ENCODE measurements at places on chromosomes 4 and X.

DNA sequence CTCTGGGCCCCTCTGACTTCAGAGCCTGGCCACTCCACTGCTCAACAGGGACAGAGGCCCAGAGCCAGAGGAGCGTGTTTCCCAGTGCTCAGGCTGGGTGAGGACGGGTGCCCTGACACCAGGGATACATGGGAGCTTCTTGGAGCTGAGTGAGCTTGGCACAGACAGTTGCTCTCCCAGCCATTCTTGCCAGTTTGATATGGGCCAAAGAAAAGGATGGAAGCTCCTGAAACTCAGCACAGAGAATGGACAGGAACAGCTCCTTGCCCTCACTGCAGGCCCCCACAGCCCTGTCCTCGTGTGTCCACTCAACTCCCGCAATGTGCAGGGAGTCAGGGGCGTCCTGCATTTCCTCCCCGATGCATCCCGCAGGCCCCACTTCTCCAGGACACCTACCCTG lies 38.8 kb downstream of the NSG1 start:
- DNase-seq: no peak

DNA sequence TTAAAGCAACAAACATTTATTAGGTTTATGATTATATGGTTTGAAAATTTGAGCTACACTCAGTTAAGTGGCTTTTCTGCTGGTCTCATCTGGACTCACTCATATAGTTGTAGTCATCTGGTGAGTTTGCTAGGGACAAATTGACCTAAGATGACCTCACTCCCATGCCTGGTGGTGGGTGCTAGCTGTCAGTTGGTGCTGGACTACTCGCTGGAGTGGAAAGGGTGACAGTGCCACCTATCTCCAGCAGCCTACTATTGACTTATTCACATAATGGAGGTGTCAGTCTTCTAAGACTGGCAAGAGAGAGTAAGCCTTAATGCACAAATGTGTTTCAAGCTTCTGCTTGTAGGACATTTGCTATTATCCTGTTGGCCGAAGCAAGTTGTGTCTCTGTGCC lies 88.2 kb downstream of the TASL start:
- DNase-seq: no peak

GRCh38 chr4:7007142-7007907 lies 35.8 kb upstream of the TADA2B start:
- no peak for DNase-seq

DNA sequence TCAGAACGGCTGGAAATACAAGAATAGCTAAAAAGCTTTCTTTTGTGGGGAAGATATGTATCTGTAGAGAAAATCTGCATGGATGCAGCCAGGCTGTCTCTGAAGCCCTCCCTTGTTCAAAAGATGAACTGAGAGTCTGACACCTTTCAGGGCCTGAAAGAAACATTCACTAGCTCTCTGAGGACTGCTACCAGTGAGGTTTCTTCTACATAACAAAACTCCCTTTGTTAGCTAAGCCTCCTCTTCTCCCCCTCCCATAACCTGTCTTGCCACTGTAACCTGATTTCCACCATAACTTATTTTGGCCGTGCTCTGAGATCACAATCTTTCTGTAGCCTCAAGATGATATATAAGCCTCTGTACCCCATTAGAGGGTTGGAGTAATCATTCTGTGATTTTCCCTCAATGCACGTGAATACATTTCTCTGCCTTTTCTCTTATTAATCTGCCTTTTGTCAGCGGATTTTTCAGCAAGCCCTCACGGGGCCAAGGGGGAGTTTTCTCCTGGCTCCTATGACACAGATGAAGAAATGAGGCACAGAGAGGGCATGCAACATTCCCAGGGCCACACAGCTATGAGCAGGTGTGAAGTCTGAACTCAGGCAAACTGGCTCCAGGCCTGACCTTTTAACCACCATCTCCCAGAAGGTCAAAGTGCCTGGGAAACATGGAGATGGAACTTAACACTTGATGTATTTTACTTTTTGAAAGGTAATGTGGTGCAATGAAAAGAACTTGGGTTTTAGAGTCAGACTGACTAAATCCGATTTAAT lies 161.6 kb upstream of the PRDX4 start:
- no peak for DNase-seq

- no peak for DNase-seq
Observed at GRCh38 chrX:82196866-82197265, 995.0 kb downstream of the SH3BGRL start.

GRCh38 chrX:40096395-40097091 lies 1.2 kb downstream of the BCOR start:
- peak; percentile 38 for DNase-seq

GRCh38 chr4:113467581-113467980 lies 294.0 kb downstream of the CAMK2D start:
- no peak for DNase-seq

GRCh38 chrX:6644411-6644810 lies 109.5 kb upstream of the VCX3A start:
- no peak for DNase-seq

GRCh38 chr4:99383833-99384392 lies 31.4 kb upstream of the ADH1C start:
- DNase-seq: no peak

- no peak for DNase-seq
Observed at GRCh38 chr4:65651751-65652150, 18.5 kb downstream of the EPHA5 start.

GRCh38 chr4:138773321-138773720 lies 242.3 kb upstream of the NOCT start:
- no peak for DNase-seq

GRCh38 chr4:145315811-145316225 lies 135.4 kb upstream of the OTUD4 start:
- no peak for DNase-seq

DNA sequence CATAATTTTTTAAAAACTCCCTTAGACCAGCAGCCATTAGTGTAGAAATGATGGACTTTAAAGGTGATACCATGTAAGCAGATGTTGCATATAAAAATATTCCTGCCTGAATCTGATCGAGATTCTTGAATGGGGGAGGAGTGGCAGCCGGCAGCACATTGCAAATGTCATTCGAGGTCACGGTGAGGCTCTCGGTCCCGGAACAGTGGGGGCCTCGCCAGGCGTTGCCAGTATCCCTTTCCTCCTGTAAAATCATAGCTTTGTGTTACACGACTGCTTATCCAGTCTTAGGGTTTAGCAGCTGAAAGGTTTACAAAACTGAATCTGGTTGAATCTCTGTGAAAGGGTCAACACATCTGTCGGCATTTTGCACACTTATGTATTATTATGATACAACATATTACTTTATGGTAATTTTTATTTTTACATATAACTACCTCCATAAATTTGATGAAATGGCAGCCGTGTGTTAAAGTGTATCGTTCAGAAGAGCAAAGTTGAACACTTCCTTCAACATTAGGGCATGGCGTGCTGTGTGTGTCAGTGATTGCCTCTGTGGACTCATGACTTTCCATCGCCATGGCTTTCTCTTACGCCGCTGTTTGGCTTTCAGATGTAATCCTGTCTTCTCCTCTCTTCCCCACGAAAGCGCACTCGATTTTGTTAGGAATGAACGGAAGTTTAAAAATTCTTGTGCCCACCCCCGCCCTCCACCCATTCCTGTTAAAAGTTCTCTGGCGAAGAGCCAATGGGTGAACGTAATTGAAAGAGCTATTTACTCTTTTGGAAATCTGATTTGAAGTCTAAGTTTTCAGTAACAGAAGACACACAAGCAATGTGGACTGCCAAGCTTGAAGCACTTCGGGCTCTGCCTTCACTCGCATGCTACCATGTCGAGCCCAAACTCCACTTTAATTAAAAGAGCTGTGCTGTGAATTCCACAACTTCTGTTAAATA lies 114.8 kb downstream of the STOX2 start:
- DNase-seq: no peak

DNA sequence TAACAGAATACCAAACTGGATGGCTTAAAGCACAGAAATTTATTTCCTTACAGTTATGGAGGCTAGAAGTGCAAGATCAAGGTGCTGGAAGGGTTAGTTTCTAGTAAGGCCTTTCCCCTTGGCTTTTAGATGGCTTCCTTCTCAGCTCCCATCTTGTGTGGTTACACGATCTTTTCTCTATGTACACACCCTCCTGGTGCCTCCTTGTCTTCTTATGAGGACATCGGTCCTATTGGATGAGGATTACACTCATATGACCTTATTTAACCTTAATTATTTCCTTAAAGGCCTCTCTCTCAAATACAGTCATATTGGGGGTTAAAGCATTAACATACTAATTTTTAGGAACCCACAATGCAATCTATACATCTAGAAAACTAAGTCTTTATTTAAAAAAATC lies 787.9 kb upstream of the GALNTL6 start:
- no peak for DNase-seq

DNA sequence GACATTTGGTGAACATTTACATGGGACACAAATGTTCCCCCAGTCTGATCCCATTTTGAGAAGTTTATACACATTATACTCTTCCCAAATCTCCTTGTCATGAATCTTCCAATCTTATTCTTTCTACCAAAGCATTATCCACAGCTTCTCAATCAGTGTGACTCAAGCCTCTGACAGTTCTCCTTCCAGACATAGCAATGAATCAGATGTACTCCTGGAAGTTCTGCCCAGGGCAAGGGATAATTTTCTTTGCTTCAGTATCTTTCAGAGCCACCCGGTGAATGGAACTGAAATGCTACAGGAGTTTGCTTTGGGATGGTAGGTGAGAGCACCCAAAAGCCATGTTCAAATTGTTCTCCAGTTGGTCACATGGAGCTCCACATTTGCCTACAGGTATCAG lies 145.5 kb downstream of the ANXA5 start:
- DNase-seq: no peak

- DNase-seq: no peak
Observed at GRCh38 chr4:123505095-123506010, 108.8 kb downstream of the SPRY1 start.

GRCh38 chr4:72314869-72315268 lies 254.2 kb downstream of the ADAMTS3 start:
- DNase-seq: no peak

- DNase-seq: no peak
Observed at GRCh38 chr4:2768921-2769336, 12.8 kb upstream of the TNIP2 start.

DNA sequence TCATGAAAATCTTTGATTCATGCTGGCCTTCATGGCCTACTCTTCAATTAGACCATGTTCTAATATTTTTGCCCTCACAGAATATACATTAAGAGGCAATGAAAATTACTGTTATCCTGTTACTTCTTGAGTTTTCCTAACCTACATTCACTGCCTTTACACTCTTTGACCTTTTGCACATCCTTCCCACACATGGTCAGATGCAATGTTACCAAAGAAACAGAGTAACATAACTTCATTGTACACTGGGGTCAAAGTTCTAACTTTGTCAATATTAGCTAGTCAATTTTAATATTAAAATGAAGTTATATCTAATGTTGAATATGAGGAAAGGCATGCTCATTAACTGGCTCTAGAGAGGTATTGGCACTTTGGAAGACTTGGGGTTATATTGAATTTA lies 284.8 kb downstream of the TEX13C start:
- DNase-seq: no peak

DNA sequence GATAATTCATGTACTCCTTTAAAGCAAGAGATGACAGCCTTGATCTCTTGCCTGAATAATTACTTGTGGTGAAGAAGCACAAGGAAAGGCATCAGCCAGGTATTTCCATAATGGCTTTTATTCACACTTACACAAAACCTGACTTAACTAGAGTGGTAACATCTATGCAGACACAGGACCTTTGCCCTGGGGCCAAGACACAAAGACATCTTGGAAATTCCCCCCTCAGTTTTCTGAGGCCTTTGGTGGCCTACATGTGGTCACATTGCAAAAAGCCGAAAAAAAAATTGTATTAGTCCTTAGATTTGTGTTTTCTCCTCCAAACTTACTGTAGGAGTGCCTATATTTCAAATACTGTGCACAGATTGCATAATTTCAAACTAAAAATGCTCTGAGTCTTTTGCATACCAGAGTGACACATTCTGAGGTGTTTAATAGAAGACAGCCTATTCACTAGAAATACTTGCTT lies 172.4 kb downstream of the PDGFC start:
- no peak for DNase-seq

DNA sequence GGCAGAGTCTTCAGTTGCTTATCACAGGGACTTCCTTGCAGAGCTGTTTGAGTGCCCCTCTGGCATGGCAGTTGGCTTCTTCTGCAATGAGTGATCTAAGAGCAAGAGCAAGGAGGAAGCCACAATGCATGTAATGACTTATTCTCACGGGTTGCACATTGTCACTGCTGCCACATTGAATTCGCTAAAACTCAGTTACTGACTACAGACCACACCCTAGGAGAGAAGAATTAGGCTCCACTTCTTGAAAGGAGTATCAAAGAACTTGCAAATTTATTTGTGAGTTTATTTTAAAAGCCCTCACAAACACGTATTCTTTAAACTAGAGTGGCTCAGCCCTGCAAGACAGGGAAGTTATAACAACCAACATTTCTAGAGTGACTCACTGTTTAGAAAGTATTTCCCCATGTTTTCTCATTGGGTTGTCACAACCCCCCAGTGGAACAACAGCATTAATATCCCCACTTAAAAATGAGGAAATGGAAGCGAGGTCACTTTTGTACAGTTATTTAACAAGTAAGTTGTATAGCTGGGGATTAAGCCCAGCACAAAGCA lies 32.4 kb upstream of the RBPJ start:
- no peak for DNase-seq

GRCh38 chr4:89820010-89820409 lies 17.0 kb downstream of the SNCA start:
- DNase-seq: no peak

DNA sequence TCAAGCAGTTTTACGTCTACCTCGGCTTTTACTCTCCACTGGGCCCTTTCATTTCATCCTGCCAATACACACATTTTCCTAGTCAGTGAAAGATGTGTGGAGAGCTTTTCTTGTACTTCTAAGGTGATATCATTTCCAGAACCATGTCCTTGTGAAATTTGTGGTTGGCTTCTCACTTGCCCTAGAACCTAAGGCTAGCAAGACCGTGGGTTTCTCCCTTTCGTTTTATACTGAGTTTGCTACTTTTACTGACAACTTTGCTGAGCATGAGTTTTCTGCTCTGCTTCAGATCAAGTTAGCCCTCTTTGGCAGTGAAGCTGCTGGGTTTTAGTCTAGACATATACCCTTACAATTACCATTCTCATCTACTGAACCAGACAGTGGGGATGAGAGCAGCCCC lies 95.7 kb upstream of the FRMPD4 start:
- no peak for DNase-seq

DNA sequence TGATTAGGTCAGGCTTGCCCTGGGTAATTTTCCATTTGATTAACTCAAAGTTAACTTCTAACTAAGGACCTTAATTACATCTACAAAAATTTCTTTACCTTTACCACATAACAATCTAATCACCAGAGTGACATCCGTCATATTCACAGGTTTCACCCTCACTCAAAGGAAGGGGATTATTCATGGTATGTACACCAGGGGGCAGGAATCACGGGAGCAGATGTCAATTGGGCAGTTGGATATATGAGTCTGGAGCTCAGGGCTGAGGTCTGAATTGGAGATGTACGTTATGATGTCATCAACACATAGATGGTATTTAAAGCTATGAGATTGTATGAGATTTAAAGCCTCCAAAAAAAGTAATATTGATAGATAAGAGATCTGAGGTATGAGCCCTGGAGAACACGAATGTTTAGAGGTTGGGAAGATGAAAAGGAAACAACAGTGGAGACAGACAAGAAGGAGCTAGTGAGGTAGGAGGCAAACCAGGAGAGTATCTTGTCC lies 52.9 kb downstream of the PGRMC1 start:
- DNase-seq: no peak

GRCh38 chr4:101160792-101161592 lies 186.3 kb downstream of the PPP3CA start:
- DNase-seq: no peak

- no peak for DNase-seq
Observed at GRCh38 chr4:114875630-114876029, 237.8 kb downstream of the NDST4 start.

All from stimulated activated CD4-positive, alpha-beta T cell treated with anti-CD3 and anti-CD28 coated beads, Interleukin-1b, Interleukin-23, amount 100 ng/mL, for 1 hour (primary cell).